ENCODE measurements at places on chromosomes 4 and X.

GRCh38 chr4:40264995-40265909 is 68.4 kb downstream of the RHOH start:
- DNase-seq = no peak

- no peak for DNase-seq
Measured at GRCh38 chr4:152039023-152039481, 278.2 kb upstream of the GATB start.

DNA sequence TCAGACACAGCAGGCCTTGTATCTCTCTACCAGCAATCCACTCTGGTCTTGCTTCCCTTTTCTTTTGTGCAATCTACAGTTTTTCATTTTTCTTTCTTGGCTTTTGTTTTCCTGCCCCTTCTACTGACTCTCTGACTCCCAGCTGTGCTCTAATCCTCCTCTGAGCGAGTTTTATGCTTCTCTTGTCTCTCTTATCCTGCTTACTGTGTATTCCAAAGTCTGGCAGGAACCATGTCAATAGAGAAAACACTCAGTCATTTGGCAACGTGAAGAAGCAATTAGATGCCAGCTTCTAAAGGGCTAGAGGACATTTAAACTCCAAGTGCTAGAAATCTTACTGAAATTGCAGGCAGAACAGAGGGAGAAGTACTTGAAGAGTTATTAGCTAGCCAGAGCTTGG is 984.6 kb upstream of the TENM3 start:
- DNase-seq = no peak

DNA sequence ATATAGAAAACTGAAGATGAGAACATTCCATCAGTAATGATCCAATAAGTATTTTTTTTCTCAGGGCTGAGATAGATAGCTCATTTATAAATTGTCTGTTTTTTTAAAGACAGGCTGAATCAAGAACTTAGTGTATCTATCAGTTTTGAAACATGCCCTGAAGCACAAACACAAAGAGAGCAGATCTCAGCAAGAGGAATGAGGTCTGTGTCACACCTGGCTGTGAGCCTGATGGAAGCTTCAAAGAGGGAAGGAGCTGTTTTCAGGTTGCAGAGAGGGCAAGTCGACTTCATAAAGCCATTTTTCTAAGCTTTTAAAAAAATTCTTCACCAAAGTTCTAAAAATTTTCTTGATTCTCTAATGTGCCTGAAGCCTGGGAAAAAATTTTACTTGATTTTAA is 434.9 kb downstream of the PDGFC start:
- DNase-seq = no peak

DNA sequence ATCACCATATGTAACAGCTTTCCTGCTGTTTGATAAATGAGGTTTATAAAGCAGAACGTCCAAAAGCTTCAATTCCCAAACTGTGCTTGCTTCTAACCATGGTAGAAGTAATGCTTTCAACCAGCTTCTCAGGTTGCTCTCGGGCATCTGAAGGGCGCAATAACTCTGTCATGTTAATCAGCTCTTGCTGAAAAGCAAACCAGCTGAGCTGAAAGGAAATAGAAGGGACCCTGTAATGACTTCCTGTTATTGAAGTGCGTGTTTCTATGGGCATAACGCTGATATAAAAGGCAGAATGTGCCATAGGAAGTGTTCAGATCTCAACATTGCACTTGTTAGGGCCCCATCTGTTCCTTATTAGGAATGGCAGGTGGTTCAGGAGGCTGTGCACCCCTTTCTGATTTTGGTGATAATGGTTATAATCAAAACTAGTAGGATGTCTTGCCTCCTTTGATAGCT is 21.2 kb downstream of the HERC3 start:
- DNase-seq = no peak

DNA sequence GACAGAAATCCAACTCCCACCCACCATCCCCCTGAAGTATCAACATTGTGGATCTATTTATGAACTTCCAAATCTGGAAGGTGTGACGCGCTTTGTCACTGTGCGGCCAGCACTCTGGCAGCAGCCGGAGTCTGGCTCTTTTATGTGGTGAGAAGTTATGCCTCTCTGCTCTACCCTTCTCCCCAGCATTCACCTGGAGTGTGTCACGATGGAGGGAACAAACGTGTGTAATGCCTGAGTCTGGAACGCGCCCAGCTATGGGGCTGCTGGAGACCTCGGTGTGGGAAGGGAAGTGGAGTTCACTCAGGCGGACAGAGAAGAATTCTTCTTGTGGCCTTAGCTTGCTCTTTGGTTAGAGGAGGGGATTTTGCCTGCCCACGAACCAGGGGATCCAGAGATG is 222.1 kb upstream of the RPL34 start:
- DNase-seq = no peak

- DNase-seq = no peak
Measured at GRCh38 chr4:123215536-123215935, 181.1 kb upstream of the SPRY1 start.

GRCh38 chrX:1870421-1870820 is 255.6 kb downstream of the ASMT start:
- no peak for DNase-seq

GRCh38 chr4:3193531-3194203 is 55.3 kb upstream of the MSANTD1 start:
- no peak for DNase-seq

GRCh38 chrX:86047174-86047935 is at the start of gene CHM:
TSS of gene CHM (minus strand) at chrX:86047558. CDS start at chrX:86047532, 26 bp downstream.
- peak; percentile 10 for DNase-seq

DNA sequence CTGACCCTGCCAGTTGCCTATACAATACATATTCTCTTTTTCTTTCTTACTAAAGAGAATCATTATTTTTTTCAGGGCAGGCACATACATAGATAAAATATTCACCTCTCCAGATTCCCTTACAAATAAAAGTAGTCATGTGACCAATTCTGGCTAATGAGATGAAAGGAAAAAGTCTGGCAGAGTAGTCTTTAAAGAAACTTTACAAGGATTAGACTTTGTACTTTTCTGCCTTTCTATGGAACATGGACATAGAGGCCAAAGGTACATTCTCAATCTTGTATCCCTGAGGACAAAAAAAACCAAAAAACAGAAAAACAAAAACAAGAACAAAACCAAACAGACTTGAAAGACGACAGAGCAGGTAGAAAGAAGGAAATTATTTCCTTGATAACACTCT is 75.6 kb downstream of the DCK start:
- no peak for DNase-seq

- no peak for DNase-seq
Measured at GRCh38 chr4:178196751-178197374, 754.6 kb upstream of the AGA start.

- DNase-seq = no peak
Measured at GRCh38 chr4:26294904-26295303, 25.9 kb upstream of the RBPJ start.

DNA sequence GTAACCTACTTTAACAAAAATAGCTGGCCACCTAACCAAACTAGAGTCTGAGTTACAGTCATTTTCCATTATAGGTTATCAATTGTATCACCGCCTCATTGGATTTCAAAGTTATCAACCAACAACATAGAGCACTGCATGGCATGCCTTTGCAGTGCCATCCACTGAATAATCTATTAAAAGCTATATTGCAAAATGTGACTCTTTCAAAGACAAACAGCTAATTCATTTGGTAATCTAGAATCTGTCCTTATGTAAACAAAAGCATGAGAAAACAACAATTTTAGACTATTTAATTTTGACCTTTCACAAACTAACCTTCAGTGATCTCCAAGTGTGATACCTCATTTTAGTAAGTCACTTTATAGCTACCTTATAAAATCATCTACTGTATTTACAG is 144.2 kb upstream of the SH3RF1 start:
- no peak for DNase-seq

- no peak for DNase-seq
Measured at GRCh38 chr4:6277935-6278800, 8.5 kb downstream of the WFS1 start.

- DNase-seq = no peak
Measured at GRCh38 chrX:1597345-1598020, 6.1 kb downstream of the AKAP17A start.

- no peak for DNase-seq
Measured at GRCh38 chr4:74583089-74583700, 138.3 kb downstream of the AREG start.

DNA sequence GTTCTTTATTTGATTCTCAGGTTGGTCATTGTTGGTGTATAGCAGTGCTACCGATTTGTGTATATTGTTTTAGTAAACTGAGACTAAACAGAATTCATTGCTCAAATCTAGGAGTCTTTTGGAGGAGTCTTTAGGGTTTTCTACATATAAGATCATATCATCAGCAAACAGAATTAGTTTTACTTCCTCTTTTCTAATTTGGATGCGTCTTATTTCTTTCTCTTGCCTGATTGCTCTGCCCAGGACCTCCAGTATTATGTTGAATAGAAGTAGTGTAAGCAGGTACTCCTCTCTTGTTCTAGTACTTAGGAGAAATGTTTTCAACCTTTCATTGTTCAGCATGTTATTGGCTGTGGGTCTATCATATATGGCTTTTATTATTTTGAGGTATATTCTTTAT is 92.6 kb downstream of the IQCM start:
- no peak for DNase-seq

- DNase-seq = no peak
Measured at GRCh38 chrX:154448484-154448883, 4.5 kb downstream of the FAM50A start.

GRCh38 chrX:134457708-134458107 is 2.3 kb upstream of the HPRT1 start:
- no peak for DNase-seq

- no peak for DNase-seq
Measured at GRCh38 chrX:119174900-119175299, 47.3 kb upstream of the KIAA1210 start.

DNA sequence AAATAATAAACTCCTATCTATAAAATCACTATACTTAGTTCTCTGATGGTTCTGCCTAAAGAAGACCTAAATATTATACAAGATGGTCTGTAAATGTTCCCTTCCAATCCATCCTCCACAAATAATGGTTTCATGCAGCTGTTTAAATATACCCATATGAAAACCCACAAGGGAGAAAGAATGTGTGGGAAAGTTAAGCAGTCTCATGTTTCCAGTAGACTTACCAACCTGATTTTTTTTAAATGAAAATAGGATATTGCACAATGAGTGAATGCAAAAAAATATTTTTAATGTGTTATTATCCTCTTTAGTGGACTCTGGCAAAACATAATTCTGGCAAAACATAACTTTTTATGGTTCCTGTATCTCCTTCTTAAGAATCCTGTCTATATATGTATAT is 23.3 kb downstream of the CAMK2D start:
- no peak for DNase-seq

DNA sequence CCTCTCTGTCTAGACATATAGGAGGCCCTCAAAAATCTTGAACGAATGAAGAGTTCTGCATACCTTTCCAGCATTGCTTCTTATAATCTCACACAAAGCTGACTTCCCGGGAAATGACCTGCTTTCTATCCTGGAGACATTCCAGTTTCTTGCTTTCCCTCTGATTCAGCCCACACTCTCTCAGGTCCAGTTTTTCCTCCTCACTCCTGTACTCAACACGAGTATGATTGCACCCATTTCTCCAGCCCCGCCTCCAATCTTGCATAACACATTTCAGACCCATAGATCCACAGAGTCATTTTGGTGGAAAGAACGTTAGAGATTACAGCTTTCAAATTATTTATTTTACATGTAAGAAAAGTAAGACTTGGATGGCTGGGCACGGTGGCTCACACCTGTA is 127.5 kb upstream of the TLR3 start:
- no peak for DNase-seq
